ENCODE measurements at places on chromosomes 3 and 15.

DNA sequence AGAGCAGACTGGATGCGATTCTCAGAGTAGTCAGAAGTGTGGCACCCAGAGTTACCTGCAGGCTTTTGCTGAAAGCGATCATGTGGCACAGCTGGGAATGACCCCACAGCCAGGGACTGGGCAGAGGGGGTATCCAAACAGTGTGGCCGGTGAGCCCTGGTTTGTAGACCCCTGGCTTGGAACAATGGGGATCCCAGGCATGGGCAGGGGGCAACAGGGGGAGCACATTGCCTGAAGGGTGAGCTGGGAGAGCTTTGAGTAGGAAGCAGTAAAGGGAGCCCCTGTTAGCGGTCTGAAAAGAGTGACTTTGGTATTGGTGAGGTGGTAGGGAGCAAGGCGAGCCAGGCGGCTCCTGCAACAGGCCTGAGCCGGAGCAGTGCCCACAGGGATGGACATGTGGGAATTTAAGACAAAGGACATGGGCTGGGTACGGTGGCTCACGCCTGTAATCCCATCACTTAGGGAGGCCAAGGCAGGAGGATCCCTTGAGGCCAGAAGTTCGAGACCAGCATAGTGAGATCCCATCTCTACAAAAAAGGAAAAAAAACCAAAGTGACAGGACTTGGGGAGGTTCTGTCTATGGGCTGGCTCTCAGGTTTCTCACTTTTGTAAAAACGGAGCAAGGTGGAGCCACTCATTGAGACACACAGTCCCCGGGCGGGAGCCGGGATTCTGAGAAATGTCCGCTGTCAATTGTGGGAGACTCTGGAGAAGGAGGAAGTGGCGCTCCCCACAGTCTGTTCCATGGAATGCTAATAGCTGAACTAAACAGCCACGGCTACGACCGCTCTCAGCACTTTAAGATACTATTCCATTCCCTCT is 223.8 kb upstream of the LYSMD4 start:
- DNase-seq: no peak

DNA sequence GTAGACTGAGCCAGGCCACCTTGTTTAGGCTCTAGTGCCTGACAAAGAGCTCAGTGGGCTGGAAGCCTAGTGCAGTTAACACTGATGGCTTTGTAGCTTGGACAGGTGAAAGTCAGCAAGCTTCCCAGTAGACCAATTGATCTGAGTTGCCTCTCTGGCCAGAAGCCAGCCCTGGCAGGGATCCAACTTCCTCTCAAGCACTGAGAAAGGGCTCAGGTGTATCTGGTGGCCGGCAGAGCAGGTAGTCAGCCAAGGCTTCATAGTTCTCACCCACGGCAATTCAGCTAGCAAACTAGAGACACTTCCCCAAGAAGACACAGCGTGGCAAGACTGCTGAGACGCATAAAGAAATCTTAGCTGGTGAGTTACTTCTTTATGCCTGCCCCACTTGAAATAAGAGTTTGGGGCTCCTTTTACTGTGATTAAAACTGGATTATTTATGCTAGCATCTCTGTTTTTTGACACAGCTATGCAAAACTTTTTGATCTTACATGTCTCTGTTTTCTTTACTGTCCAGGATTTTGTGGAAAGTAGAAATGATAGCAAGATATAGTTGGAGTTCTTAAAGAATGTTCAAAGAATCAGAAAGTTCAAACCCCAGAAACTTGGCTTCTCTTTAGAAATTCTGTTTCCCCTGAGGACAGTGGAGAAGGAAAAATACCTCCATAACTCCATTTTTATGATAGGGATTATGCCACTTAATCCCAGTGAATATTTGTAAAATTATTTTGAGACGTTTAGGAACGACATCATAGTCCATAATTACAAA is 8.4 kb upstream of the CA12 start:
- no peak for DNase-seq

DNA sequence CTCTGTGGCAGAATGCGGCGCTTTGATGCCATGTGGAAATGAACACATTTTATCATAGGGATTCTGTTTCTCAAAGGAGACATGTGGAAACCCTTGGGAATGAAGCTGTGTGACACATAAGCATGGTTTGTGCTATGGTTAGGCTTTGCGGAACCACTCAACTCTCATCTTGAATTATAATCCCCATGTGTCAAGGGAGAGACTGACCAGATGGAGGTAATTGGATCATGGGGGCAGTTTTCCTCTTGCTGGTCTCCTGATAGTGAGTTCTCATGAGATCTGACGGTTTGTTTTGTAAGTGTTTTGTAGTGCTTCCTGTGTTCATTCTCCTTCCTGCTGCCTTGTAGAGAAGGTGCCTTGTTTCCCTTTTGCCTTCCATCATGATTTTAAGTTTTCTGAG is 1109.2 kb upstream of the ALCAM start:
- DNase-seq: no peak

DNA sequence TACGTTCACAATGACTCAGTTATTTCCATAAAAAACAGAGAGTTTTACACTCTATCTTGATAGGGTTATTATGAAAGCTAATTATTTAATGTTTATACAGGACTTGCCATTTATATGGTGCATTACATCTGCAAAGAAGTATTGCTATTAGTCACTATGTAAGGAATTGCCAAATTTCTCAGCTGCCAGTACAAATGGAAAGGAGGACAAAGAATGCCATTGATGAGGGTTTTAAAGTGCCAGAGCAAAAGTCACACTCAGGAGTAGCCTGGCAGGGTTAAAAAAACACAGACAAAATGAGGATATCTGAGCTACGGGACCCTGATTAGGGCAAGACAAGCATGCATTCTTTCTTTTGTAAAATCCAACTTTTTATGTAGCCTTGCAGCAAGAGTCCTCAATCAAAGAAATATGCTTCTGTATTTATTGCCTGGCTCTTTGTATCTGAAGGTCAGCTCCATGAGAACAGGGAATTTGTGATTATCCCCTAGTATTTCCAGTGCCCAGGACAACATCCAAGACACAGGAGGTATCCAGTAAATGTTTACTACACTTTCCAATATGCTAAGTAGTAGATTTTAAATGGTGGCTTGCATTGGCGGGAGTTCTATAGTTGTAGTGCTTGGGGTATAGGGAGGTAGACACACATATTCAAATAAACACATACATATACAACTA is 1013.6 kb downstream of the ROBO1 start:
- DNase-seq: no peak

DNA sequence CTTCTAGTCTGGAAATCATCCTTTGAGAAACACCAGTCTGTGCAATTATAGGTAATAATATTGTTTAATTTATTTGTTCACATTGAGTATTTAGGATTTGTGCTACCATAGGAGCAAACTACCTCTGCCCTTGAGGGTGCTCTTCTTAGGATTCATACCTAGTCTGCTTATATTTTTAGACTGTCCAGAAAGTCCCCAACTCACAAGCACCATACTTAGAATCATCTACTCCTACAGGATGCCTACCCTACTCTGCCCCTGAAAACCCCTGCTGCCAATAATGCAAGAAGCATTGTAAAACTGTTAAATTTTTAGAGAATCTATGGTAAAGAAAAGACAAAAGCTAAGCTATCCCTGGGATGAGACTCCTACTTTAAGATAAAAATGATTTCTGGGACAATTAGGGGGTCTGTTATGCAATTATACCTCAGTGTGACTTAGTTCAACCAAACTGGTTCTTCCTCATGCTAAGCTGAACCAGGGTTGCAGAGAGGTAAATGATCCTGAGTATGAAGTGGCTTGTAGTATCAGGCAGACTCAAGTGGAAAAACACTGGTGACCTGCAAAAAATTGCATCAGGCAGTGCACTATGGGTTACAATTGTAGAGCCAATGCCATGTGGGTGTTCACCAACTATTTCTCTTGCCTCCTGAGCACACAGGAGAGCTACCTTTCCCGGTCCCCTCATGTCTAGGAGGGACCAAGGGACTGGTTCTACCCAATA is 133.3 kb downstream of the TNIK start:
- DNase-seq: no peak

DNA sequence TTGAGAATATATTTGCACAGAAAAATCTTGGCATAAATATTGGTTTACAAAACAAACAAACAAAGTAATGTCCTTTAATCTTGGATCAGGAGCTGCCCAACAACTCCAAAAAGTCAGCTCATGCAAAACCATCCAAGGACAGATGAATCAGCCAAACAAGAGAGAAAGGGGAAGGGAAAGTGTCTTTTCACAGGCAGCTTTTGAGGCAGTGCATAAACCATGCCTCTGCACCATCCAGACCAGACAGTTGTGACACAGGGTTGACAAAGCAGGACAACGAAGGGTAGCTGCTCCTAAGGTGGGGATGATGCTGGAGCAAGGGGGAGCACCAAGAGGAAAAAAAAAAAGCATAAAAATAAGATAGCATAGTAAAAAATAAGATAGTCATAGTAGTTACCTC is 8.7 kb downstream of the CD86 start:
- DNase-seq: no peak

DNA sequence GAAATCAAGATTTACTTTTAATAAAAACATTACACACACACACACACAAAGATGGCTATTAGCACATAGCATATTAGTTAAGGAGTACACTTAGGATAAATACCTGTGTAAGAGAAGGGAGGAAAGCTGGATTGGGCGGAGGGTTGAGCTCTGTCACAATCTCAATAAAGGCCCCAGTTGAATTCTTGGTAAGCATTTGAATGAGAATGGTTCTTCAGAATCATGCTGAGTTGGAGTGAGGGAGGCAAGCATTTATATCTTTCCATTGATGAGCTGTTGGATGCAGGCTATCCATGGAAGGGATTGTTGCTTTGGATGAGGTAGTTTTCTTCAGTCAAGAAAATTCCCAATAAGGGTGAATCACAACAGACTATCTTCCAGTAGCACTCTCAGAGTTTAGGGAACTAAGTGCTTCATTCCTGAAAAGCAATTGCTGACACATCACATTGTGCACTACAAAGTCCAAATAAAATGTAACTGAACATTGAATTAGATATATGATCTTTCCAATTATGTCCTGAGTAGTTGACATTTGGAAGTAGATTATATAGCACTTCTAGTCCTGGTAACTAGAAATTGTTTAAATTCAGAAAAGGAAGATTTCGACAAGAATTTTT is 95.7 kb downstream of the SUCNR1 start:
- DNase-seq: no peak

- no peak for DNase-seq
Observed at GRCh38 chr3:8953313-8953712, 10.0 kb downstream of the RAD18 start.

DNA sequence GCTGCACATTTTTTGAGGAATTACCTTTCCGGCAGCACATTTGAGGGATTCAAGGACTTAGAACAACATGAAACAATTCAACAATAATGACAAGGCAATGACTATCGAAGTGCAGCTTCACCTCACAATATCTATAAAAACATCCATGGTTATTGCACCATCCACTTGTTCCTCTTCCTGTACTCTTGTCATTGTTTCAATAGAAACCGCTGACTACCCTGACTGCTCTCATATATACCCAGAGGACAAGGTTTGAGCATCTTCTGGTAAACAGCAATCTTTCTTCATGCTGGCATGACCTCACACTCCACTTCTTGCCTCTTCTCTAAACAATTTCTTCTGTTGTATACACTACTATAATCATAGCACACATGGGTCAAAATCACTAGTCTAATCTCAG is 864.9 kb downstream of the FHIT start:
- no peak for DNase-seq

DNA sequence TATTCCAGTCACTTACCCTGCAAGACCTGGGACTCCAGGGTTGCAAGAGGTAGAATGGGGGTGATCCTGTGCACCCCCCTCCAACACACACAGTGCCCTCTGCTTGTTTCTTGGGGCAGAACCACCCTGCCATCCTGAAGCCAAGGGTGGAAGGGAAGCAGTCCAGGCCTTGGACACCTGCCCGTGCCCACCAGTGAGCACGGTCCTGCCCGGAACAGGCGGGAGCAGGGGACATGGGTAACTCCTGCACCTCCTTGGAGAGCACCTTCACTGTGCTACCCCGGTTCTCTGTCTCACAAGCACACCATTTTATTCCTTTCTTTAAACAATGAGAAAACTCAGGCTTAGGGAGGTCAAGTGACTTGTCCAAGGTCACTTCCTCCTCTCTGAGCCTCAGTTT is 57.0 kb downstream of the SLC6A6 start:
- DNase-seq: no peak

- DNase-seq: no peak
Observed at GRCh38 chr3:150743508-150743907, 19.5 kb downstream of the SIAH2 start.

DNA sequence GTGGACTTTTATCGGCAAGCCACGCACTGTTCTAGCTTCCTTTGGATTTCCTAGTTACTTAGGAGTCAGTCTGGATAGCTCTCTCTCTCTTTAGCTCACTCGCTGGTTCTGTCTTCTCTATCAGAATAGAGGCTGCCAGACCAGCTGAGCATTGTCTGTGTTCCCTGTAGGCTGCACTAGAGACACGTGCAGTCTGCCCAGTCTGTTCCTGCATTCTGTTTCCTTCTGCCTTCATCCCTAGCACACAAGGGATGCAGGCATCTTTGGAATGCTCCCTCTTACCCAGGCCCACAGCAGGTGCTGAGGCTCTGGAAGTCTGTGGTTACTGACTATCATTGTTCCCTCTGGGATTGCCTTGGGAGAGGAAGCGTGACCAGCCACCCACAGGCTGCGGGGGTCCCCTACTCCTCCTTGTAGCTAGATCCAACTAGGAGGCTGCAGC is 322.8 kb downstream of the ZNF621 start:
- no peak for DNase-seq
